ENCODE measurements at places on chromosomes 7 and 10.

DNA sequence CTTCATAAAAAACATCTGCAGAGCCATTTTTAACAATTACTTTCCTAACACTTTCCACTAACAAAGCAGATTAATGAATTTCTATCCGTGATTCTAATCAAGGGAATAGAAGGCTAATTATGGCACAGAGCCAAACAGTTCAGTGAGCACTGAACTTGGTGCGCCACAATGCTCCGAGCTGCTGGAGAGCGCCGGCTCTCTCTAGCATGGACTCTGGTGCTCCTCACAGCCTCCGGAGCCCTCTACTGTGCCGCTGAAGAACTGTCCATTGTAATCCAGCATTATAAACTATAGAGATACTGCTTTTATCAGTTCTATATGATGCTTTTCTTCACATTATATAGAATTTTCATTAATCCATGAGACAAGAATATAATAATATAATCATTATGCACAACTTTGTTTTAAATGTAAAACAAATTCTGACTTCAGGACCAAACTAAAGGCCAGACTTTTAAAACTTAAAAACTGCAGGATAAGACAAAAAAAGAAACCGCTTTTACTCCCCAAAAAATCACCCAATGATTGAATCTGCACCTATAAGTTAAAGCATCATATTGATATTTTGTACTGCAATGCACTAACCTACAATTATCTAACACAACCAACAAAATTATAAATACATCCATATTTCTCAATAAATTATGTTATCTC, 123.6 kb downstream of the RNF32 start:
- DNase-seq: no peak

DNA sequence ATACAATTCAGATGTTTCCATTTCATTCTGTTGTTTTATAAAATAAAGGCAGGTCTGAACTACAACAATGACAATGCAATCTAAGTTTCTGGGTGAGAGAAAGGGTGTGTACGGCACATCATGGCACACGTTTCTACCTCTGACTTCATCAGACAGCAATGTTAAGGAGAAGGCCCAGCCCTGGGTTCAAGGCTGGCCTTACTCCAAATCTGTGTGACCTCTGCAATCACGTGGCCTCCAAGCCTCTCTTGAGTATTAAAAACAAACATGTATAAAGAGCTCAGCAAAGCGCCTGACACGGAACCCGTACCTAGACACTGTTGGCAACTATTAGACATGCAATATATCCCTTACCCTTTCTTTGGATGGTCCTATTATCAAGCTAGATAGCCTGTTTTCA, 114.1 kb downstream of the LARP4B start:
- DNase-seq: no peak

- DNase-seq: no peak
These were observed 110.1 kb upstream of the GPR26 start for GRCh38 chr10:123556049-123556448.

GRCh38 chr10:117137911-117138642, at the start of gene VAX1:
Gene VAX1 (minus strand): TSS chr10:117138270. CDS start chr10:117138056, 214 bp downstream.
- DNase-seq: no peak

DNA sequence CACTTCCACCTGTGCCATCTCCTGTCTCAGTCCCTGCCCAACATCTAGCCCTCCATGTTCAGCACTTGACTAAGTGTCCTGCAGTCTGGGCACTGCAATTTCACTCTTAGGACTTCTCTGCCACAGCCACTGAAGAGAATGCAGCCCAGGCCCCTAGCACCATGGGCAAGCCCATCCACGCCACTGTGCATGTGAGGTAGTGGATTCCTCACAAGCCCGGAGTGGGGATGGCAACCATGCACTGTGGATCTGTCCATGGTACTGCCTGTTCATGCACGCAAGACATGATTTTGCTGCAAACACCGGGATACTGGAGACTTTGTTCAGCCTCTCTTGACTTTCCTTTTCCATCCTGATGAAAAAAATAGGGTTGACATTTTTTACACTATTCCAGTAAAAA, 12.3 kb downstream of the DDC start:
- DNase-seq: no peak

DNA sequence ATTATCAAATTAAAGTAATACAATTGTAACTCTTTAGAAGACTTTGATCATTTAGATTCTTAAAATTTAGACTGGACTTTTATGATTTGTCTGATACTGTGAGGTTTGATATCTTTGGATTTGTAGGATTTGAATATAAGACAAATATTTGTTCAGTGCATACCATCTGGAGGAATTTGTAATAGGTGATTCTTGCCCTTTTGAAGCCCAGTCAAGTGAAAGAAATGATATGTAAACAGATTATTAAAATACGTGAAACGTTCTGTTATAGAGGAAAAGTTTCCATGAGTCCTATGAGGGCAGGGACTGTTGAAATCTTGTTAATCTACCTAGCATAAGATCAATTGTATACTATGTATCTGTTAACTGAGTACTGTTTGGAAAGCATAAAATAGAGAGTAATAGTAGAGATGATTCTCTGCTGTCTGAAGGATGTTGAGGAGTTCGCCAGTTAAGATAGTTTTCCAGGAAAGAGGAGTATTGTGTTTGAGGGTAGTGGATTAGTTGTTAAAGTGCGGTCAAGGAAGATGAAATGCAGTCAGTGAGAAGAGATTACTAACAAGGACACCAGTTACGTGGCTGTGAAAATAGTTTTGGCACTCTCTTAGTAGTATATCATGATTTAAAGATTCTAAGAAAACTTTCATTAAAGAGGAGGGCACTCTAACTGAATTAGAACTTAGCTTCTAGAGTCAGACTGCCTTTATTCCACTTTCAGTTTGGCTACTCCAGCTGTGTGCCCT, 14.4 kb downstream of the PDCD4 start:
- peak; percentile 3 for DNase-seq

DNA sequence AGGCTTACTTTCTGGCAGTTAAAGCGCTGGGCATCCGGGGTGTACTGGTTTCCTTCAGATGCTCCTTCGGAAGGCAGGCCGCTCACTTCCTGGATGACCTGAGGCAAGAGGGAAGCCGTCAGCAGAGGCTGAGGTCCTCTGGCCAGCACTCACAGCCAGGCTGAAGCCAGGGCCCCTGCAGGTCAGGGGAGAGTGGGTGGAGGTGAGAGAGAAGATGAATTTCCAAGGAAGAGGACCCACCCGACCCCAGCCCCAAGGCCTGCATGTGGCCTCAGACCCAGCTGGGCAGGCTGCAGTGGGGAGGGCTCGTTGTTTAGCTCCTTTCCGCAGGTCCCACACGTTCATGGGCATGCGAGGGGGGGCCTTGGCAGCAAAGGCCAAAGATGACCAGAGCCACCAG, 71.3 kb downstream of the VWA2 start:
- no peak for DNase-seq

GRCh38 chr7:116653646-116654045, 18.4 kb upstream of the MET start:
- DNase-seq: no peak

DNA sequence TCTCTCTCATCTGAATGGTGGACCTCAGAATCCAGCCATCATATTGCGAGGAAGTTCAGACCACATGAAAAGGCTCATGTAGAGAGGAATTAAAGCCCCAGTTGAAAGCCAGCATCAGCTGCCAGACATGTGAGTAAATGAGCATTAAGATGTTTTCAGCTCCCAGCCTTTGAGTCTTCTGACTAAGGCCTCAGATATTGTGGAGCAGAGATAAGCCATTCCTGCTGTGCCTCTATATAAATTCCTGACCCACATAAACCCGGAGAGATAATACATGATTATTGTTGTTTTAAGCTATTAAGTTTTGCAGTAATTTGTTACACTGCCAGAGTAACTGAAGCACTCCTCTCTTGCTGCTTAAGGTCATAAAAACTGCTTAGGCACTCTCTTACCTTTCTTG, 14.6 kb downstream of the FAM149B1 start:
- no peak for DNase-seq

DNA sequence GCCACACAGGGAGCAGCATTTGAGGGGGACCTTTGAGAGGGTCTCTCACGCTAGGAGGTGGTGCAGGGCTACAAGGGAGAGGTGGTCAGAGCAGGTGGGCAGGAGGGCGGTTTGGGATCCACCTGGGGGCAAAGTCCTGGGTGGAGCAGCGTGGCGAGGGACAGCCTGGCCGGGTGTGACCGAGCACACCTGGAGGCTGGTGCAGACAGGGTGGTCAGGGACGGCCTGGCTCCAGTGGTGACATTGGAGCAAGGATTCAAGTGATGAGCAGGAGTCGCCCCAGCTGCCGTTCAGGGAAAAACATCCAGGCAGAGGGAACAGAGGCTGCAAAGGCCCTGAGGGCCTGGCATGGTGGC, 36.0 kb downstream of the CLIP2 start:
- DNase-seq: no peak

DNA sequence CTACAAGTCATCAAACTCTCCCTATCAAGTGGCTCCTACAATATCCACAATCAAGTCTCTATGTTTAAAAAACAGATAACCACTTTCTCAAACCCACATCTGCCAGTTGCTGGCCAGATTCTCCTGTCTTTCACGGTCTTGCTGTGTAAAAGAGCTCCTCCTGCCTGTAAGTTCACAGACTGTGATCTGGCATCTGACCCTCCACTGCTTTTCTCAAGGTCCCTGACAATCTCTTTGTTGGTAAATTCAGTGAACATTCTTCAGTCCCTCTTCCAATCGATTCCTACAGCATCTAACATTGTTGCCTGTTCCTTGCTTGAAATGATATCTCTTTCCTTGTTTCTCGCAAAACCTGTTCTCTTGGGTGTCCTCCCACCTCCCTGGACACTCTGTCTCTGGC, 18.5 kb upstream of the LMOD2 start:
- DNase-seq: no peak

GRCh38 chr7:1219498-1219897, 13.2 kb upstream of the UNCX start:
- no peak for DNase-seq

GRCh38 chr10:126119599-126119998, 223.2 kb downstream of the FANK1 start:
- no peak for DNase-seq

DNA sequence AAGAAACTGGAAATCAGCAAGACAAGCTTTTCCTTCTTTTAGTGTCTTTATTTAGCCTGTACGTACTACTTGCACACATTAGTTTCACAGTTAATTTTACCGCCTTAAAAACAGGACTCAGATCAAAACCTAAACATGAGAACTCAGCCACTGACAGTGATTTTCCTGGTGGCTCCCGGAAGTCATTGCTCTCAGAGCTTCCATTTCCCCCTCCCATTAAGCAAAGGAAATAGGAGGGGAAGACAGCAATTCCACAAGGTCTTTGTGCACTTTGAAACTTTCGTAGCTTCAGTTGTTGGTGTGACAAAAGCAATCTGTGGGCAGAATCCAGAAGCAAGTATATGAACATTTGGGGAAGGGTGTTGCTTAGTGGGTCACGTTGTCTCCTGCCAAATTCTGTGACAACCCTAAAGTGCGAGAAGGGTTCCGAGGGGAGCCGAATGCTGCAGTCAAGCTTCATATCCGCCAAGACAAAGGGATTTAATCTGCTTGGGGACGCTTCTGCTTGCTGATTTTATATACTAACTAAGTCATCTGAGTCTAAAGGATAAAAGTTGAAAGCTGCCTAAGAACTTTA, 30.4 kb downstream of the FAM53B start:
- DNase-seq: no peak

- no peak for DNase-seq
These were observed 78.0 kb downstream of the BTAF1 start for GRCh38 chr10:92001581-92001980.

GRCh38 chr7:80453699-80454340, 58.0 kb downstream of the GNAT3 start:
- DNase-seq: peak; percentile 6

- no peak for DNase-seq
These were observed 94.3 kb upstream of the SORCS3 start for GRCh38 chr10:104546756-104547155.

GRCh38 chr10:132302421-132303310, 5.1 kb downstream of the STK32C start:
- no peak for DNase-seq

DNA sequence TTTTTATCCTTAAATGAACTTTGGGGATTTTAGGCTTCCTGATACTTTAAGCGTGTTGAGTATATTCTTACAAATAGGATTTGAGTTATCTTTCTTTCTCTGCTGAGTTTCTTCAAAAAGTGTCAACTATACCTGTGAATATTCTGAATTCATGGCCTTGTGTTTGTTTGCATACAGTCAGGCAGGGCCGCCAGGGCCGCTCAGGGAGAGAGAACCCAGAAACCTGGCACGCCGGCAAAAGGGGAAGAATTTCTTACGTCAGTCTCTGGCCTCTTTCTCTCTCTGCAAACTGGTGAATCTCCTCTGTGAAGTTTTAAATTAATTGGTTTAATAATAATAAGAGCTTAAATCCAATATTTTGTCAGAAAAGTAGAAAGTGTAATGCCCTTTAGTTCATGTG, 29.3 kb upstream of the BNIP3 start:
- DNase-seq: no peak

DNA sequence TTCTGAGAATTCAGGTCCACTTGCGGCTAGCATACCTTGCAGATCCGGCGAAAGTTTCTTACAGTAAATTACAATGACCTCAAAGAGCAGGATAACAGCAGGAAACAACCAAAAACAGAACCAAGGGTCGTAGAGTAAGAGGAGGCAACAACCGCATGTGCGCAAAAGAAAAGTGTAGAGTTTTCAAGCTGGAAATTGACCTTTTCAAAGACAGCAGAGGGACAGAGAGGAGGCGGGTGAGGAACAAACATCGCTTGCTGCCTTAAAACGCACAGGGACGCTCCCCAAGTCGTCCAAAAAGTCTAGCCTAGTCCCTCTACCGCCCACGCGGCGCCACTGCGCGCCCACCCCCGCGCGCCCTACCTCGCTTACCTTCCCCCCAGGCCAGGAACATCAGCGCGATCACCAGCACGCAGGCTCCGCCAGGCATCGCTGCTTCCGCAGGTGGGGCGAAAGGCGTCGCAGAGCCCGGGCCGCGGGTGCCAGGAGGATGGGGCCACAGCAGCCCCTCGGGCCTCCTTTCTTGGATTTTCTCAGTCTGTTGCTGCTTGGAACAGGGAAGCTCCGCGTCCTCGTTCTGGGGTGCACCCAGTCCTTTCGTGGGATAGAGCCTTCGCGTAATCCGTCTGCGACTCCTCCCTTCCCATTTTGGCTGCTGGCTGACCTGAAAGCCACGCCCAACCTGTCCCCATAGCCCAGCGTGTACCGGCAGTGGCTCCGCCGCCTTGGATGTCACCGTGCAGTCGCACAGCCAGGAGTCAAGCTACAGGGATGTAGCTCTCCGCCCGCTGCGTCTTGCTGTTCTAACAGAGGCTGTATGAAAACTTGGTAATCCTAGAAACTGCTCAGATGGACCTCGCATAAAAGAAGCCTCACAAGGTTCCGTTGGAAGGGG, at the start of gene VWDE:
Gene VWDE (minus strand): TSS at position 579 of the 895 bp plus-strand sequence. CDS start 149 bp downstream, at position 430.
- DNase-seq: peak; percentile 63

- DNase-seq: no peak
These were observed 48.1 kb downstream of the NEURL1 start for GRCh38 chr10:103541616-103542015.

GRCh38 chr10:86234107-86234506, 132.5 kb downstream of the GRID1 start:
- DNase-seq: no peak

DNA sequence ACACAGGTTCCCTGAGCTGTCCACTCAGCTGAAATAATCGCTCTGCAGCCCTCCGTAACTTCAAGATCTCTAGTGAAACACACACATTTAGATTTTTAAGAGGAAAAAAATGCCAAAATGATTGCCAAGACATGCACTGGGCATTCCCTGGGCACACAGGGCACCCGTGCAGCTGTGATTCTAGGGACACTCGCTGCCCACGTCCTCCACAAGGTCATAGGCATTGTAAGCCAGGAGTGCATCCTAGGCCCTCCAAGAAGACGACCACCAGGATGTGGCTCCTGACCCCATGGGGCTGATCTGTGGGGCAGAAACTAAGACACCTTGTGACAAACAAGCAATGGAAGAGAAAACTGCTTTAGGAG, 563.3 kb downstream of the PTPRN2 start:
- DNase-seq: no peak
